Fibroblast of pulmonary artery (primary cell): ENCODE measurements at places on chromosomes 13 and 19.

DNA sequence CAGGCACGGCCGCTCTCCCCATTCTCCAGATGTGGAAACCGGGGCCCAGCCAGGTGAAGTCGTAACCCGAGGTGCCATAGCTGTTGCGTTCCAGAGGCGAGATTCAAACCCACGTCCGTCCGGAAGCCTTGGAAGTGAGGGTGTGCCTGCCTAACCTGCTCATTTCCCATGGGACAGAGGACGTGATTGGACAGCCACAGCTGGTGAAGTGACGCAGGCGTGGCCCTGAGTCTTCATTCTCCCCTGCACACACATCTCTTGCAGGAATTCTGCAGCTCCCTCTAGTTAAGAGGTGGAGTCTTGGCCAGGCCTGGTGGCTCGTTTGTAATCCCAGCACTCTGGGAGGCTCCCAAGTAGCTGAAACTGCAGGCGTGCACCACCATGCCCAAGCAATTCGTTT, 16.8 kb downstream of the MEIS3 start:
- DNase-seq = no peak

GRCh38 chr13:41200126-41200525, 5.8 kb upstream of the KBTBD7 start:
- no peak for DNase-seq

DNA sequence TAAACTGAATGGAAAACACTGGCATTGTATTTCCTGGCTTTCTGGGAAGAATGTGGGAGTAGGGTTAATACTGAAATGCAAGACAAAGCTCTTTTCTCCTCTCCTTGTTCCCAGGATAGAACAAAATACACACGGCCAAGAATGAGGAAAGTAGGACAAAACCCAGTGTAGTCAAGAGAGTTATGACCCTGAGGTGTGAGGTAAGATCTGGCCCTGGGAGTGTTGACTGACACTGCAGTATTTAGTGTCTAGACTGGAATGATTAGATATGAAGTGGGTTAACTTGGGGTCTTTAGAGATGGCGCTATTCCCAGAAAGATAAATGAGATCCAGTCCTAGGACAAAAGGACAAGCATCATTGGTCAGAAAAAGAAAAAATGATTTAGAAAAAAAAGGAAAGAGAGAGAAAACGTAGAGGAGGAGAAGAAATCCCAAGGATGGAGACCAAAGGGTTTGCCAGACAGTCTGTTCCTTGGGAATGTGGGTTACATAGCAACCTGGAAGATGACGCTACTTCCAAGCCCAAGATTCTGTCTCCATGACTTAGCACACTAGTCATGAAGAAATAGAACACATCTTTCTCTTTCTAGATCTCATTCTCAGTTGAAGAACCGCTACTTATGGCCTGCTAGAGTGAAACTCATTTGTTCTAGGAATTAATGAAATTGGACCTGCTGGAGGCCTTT, 543.6 kb upstream of the GPC6 start:
- peak; percentile 22 for DNase-seq

DNA sequence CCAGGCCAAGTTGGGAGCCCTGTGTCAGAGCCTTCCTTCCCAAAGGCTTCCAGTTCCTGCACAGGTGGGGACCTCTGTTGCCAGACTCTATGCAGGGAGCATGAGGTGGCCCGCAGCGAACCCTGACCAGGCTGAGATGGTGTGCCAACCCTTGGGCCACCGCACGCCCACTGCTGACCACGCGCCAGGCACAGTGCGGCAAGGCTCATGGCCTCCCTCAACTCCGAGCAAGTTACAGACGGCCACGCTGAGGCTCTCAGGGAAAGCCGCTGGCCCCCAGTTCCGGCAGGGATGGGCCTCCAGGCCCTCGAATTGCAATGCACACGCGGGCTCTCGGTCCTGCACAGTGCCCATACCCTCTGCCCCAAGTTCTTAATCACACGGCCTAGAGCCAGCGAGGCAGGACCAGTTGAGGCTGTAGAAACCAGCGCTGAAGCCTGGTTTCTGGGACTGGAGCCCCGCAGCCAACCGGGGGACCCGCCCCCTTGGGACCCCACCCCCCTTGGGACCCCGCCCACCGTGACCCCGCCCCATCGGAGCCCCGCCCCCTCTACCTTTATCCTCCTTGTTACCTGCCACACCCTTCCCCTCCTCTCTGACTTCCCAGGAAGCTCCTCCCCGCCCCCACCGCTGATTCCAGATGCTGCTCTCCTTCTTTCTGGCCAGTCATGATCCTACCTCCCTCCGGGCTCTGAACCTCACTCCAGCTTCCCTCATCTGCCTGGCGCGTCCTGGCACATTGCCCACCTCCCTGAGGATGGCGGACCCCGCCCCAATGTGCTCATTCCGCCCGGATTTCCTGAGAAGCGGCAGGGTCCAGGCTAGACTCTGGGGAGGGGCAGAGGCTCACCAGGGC, 6.0 kb downstream of the PEX11G start:
- peak; percentile 30 for DNase-seq

DNA sequence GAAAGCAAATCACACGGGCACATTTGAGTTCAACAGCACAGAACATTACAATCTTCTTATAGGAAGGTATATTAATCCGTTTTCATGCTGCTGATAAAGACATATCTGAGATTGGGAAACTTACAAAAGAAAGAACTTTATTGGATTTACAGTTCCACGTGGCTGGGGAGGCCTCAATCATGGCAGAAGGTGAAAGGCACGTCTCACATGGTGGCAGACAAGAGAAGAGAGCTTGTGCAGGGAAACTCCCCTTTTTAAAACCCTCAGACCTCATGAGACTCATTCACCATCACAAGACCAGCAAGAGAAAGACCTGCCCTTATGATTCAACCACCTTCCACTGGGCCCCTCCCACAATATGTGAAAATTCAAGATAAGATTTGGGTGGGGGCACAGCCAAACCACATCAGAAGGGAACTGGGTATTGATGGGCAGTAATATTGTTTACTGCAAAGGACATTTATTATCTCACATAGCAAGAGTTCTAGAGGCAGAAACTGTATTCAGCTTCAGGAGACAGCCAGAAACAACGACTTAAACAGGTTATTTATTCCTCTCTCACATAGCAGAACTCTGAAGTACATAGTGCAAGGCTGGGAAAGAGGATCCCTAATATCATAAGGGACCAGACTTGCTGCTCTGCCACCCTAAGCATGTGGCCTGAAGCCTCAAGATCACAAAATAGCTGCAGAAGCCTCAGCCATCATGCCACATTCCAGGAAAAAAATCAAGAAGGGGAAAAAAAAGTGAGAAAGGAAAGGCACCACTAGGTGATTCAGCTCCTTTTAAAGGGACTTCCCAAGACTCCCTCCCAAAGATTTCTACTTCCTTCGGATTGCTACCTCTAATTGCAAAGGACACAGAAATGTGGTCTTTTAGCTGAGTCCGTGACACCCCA, 23.1 kb downstream of the FXYD5 start:
- DNase-seq = no peak

- no peak for DNase-seq
Observed at GRCh38 chr13:50131920-50132903, 117.0 kb downstream of the KCNRG start.

- no peak for DNase-seq
Observed at GRCh38 chr19:32671883-32672593, 2.9 kb downstream of the ANKRD27 start.

DNA sequence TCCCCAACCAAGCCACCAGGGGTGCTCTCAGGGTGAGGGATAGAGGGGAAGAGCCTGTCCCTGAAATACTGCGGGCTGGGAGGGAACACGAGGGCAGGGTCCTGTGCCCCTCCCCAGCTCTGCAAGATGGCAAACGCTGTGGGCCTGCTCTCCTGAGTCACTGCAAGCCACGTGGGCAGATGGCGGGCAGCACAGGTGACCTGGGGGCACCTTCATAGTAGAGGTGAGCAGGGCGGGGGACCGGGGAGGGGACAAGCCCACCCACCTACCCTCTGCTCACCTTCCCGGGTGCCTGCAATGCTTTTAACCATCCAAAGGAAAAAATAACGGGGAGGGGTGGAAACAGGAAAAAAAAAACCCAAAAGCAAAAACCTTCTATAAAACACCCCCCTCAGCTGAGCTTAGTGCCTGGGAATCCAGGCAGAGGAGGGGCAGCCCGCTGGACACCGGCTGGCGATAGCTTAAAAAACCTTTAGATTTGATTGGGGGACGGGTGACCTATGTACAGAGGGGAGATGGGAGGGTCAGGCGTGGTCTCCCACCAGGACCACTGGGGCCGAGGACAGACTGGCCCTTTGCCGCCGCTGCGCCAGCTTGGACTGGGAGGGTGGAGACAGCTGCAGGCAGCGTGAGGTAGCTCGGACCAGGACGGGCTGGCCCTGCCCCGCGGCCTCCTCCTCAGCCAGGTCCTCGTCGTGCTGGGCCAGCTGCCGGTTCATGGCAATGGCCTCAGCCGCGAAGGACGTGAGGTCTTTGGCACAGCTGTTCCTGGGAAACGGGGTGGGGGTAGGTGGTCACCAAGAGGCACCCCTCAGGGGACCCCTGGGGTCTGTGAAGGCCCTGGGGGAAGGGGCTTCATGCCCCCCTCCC, 11.7 kb downstream of the MKNK2 start:
- DNase-seq = no peak

- DNase-seq = peak; percentile 3
Observed at GRCh38 chr19:32896516-32897214, 27.1 kb upstream of the SLC7A9 start.

DNA sequence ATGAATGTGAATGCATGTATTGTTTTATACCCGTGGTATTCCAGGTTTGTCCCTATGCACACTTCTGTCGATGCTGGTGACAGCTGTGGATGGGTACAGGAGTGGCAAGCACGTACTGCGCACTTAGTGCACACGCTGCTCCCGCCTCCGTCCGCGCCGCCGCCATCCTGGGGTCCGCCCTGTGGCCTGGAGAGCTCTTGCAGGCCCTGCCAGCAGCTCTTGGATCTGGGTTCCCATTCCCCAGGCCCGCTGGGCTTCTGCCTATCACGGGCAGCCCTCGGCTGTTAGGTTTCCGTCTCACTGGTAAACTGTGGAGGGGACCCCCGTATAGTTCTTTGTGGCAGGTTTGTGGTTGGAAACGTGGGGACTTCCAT, 4.0 kb downstream of the GNA11 start:
- DNase-seq = no peak

DNA sequence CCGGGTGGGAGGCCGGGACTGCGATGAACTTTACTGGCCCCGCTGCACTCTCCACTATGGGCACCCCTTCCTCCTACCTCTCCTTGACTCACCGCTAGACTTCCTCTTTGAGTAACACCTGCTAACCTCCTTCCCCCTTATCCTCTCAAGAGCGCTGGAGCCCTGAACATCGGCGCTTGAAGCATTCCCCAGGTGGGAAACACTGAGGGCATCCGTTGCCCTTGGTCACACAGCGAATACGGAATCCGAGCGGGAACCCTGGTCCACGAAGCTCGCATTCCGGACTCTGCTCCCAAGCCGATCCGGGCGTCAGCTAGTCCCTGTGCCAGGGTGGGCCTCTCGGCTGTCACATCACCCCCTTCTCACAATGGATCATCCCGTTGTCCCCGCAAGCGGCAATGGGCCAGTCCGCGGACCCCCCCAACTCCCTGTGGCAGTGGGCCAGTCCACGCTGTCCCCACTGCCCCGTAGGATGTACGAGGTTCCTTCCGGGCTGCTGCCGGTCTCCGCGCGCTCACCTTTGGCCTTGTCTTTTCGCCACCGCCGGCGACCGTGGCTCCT, 4.2 kb downstream of the LIPE start:
- DNase-seq = no peak

GRCh38 chr13:53405616-53406015, 377.0 kb downstream of the OLFM4 start:
- no peak for DNase-seq

DNA sequence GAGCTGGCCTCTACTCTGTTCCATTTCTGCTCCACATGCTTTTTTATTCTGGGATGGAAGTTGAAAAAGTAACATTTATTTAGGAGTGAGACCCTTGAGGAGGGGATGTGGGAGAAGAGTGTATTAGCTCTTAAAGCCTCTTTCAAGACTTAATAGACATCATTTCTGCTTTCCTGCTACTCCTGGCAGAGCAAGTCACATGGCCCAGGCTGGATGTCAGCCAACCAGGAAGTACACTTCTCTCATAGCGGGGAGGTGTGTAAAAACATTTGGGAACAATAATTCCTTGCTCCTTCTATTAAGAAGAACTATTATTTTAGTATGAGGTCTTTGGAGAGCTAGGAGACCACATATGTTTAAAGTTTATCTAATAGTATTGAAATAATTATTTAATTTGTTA, 40.6 kb upstream of the FAM216B start:
- DNase-seq = peak; percentile 39

GRCh38 chr19:19654441-19654840, 9.0 kb downstream of the ATP13A1 start:
- no peak for DNase-seq

- peak; percentile 26 for DNase-seq
Observed at GRCh38 chr19:34794066-34794960, 21.3 kb upstream of the ZNF599 start.

GRCh38 chr19:54955376-54955775, 8.0 kb upstream of the NLRP7 start:
- no peak for DNase-seq

GRCh38 chr13:95898256-95898655, 154.9 kb downstream of the UGGT2 start:
- DNase-seq = no peak

DNA sequence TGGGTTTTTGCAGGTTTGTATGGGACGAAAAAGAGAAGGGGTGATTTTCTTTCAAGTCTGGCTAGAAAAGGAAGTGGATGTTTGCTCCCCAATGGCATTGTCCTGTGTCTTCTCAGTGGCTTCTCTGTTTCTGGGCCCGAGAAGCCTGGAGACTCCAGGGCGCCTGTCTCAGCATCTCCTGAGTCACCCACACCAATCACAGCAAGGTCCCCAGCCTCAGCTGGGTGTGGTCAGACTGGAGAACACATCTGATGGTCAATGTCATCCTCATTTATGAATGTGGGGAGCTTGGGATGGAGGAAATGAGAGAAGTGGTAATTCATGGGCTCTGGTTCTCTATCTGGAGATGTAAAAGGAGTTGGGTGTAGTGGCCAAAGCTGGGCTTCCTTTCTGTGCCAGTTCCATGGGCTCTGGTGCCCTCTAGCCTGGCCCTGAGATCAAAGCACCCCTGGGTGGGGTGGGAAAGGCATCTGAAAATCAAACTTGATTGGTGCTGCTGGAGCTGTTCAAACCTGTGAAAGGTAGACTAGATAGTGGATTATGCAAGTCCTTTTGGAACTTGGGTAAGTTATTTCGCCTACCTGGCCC, 13.4 kb downstream of the RASL11A start:
- peak; percentile 49 for DNase-seq

GRCh38 chr19:46721269-46722003, 4.5 kb upstream of the PRKD2 start:
- DNase-seq = no peak

GRCh38 chr13:99347911-99348451, 40.8 kb upstream of the GPR183 start:
- no peak for DNase-seq
